ENCODE measurements at places on chromosomes 7 and 10.

DNA sequence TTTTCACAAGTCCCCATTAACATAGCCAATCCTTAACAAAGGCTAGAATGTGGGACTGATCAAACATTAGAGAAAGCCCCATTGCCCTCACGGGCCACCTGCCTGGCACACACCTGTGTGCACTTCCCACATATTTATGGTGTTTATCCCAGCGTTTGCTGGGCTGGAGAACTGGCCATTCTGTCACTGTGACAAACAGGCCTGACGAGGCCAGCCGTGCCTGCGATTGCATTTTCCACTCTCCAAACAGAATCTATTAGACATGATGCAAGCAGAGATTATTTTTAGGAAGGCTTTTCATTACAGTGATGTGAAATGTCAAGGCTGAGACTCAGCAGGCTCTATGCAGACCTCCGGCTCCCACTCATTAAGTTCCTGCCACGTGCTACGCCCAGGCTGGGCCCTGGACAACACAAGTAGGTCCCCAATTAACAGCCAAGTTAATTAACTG lies 20.4 kb downstream of the PTPRN2 start:
- no peak for DNase-seq

DNA sequence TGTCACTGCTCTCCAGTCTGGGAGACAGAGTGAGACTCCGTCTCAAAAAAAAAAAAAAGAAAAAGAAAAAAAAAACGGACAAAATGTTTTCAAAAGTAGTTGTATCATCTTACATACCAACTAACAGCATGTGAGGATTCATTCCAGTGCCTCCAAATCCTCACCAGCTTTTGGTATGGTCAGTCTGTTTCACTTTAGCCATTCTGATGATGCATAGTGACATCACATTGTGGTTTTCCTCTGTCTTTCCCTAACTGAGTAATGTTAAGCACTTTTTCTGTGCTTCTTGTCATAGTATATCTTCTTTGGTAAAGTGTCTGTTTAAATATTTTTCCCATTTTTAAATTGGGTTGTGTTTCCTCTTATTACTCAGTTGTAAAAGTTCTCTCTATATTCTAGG lies 251.4 kb upstream of the CTBP2 start:
- DNase-seq, result peak; percentile 96

DNA sequence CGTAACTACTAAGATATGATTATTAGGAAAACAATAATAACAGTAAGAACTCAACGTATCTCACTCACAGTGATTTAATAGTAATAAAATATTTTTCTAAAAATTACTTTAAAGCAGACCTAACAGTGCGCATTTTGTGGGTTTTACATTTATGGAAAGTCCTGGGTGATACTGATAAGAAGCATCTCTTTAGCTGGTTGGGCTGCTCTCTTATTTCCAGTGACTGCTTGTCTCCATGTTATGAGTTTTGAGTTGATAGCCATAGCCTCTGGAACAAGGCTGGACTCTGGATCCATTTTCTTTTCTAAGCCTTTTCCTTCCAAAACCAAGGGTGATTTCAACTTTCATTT lies 29.5 kb upstream of the INHBA start:
- no peak for DNase-seq

DNA sequence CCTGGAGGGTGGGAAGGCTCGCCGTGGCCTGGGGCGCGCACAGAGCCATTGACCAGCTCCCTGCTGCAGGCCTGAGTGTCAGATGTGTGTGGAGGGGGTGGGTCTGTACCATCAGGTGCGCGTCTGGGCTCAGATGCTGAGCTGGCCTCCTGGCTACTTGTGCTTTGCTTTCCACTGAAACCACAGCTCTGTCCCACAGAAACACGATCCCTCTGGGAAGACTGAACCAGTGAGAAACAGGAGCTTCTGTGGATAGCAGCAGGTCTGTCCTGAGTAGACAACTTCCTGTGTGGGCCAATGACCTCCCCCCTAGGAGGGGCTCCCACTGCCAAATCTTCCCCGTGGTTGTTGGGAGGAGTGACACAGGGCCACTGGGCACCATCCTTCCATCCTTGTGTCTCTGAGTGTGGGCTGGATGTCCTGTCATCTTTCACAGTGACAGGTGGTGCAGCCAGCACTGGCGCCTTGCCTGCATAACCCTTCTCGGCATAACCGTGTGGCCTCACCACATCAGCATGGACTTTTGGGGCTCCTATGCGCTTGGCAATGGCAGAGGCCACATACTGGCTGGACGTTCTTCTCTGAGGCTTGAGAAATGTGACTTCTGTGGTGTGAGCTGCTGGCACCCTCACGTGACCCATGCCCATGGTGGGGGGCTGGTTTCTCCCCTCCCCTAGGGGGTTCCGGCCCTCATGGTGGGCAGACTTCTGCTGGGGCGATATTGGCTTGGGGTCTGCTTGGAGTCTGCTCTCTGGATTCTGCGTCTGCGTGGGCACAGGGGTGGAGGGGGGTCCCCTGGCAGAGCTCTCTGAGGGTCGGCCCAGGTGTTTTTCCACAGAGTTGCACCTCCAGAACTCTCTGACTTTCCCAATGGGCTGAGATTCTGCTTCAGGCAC lies 245.5 kb upstream of the GRB10 start:
- DNase-seq, result peak; percentile 67

- no peak for DNase-seq
These were observed 105.0 kb downstream of the EPC1 start for GRCh38 chr10:32241946-32242345.

- no peak for DNase-seq
These were observed 178.5 kb downstream of the EBF3 start for GRCh38 chr10:129785536-129785981.

DNA sequence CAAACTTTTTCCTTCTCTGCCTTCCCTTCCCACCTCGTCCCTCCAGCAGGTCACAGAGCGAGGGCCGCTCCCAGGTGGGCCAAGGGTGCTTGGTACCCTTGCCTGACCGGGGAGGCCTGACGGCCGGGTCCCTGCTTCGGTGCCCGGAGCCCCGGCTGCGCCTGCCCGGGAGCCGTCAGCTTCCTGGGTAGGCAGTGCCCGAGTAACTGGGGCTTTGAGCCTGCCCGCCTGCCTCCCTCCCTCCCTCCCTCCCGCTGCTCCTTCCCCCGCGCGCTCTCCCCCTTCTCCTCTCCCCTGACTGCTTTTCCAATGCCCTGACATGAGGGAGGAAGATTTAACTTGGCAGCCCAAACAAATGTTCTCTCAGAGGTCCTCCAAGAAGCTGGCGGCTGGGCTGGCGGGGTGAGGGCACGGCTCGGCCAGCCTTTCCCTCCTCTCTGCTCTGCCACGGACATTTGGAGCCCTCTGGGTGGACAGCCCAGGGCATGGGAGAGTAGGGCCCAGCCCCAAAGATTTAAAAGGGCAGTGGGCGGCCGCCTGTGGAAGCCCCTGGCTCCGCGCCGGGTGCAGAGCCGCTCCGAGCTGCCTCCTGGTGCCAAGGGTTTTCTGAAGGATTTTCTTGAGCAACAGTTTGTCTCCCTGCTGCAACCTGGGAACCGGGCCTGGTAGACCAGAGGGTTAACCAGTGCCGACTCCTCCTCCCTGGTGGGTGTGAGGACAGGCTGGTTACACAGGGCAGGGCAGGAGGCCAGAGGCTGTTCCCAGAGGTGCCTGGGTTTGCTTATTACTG lies 2.0 kb downstream of the ZMIZ1 start:
- DNase-seq, result peak; percentile 69

DNA sequence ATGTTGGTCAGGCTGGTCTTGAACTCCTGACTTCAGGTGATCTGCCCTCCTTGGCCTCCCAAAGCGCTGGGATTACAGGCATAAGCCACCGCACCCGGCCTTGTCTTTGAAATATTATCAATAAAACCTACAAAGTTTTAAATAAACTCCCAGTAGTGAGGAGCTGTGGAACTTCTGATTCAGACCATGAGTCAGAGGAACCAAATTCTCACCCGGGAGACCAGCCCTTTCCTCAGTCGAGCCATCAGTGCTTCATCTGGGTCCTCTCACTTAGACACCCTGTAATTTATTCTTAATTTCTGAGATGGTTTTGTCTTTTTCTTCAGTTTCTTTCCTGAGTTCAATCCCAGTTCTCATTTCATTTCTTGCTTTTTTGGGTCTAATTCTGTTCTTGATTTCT lies 68.6 kb downstream of the DYNC2I1 start:
- peak; percentile 56 for DNase-seq

DNA sequence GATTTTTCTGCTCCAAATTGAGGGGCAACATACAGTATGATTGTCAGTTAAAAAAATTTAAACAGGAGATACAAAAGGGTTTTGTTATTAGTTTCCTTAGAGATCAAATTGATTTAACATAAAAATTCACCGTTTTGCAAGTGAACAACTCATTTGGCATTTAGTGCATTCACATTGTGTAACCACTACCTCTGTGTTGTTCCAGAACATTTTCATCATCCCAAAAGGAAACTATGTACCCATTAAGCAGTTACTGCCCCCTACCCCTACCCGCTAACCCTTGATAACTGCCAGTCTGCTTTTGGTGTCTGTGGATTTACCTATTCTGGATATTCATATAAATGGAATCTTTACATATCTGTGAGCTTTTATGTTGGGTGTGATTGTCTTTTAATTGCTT lies 3.1 kb downstream of the ZRANB1 start:
- peak; percentile 52 for DNase-seq

- no peak for DNase-seq
These were observed 240.3 kb downstream of the SNX10 start for GRCh38 chr7:26531926-26532325.

DNA sequence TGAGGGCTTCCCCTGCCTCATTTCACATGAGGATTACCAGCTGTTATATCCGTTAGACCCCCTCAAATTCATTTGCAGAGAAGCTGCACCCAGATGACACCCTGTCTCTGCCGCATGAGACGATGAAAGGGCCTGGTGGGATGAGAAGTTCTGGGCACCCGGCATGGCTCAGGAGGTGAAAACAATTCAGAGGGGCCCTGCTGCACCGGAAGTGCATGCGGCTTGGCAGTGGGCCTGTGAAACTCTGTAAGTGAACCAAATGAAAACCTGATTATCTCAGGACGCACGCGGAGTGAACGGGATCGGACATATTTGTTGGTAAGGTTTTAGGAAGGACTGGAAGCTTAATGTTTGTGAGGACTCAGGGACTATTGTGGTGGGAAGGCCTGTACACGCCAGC lies 511.2 kb downstream of the TCERG1L start:
- no peak for DNase-seq

DNA sequence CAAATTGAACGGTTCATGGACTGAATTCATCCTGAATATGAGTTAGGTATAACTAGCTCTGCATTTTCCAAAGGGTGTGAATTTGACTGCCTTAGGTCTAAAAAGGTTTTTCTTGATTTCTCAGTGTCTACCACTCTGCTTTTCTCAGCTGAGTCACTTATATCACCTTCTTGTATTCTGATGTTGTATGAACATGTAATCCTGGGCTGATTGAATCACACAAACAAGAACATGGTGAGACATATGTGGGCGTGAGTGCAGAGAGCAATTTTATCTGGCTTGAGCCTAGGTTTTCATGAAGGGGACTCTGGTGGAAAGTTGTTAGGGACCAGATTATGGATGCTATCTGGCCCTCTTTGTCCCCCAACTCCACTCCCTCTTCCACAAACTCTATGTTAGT lies 239.8 kb downstream of the SUGCT start:
- peak; percentile 22 for DNase-seq

GRCh38 chr10:100658269-100658668 lies 87.1 kb upstream of the PAX2 start:
- no peak for DNase-seq

GRCh38 chr7:37510043-37510634 lies 61.5 kb upstream of the ELMO1 start:
- no peak for DNase-seq

- no peak for DNase-seq
These were observed 186.2 kb downstream of the CXCL12 start for GRCh38 chr10:44198780-44199097.

GRCh38 chr7:98755138-98755898 lies 114.5 kb downstream of the TMEM130 start:
- no peak for DNase-seq

DNA sequence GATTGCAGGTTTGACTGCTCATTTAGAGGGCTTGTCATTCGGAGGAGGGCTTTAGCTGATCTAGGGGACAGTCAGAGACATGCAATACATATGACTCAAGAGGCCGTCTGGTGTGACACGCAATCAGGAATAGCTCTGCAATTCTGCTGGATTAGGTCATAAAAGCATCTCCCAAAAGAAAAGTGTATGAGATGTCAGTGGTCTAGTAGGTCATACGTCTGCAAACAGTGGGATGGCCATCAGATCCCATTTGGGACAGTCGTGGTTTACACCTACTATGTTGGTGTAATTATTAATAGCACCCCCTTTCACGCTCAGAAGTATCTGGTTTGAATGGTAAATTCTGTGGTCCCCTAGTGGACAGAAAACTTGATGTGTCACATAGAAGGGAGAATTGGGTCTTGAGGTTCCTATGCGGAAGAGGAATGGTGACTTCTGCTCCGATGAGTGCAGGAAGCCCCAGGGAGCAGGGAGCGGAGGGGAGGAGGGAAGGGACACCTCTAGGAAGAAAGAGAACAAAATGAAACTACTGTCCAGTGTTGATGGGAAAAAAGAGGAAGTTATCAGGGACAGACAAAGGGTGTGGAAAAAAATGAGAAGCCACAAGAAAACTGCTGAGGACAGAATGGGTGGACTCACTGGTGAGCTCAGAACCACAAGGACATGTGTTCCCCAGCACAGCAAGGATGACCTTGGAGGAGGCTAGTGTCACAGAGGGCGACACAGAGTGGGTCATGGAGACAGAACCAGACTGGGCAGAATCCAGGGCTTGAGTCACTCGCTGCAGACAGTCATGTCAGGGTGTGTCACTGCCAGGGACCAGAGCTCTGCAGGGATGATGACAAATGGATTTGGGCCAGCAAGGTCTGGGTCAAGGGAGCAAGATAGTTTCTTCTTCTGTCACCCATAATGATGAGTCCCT lies 59.9 kb downstream of the MAP3K8 start:
- peak; percentile 66 for DNase-seq

DNA sequence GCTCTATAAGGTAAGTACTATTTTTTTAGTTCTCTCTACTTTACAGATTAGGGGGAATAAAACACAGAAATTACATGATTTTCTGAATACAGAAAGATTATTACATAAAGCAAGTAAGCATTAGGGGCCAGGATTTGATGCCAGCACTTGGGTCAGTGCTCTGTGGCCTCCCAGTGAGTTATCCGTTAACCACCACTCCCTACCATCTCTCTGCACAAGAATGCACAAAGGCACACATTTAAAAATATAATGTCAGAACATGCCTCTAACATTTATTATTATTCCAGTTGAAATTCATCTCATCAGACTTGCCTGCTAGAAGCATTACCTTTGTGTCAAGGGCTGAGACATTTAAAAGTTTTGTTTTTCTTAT lies 59.0 kb downstream of the MET start:
- no peak for DNase-seq

Data from IMR-90 (cell line).